ENCODE measurements at places on chromosomes 2 and 18. TPM values are rescaled to one million over a fixed set of nuclear protein-coding genes. Genes with fewer than 3 reads are reported as not detected.

DNA sequence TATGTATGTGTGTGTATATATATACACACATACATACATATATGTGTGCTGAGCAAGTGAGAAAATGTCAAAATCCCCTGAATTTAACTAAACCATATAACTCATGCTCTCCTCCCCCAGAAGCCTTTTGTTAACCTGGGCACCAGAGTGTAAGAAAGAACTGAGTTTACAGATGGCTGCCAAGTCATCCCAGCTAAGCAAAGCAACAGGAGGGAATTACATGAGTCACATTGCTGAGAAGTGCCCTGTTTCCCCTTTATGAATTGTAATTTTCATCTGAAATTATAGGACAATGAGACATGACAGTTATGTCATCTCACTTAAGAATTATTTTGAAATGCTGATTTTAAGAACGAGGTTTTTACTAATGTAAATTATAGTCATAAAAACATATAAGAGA is 29.9 kb downstream of the SCN7A start:
- H3K27ac ChIP-seq, result no peak overlapping the region
- peaks cover 41% of the 10 kb centered on the region for H3K36me3 ChIP-seq
- H3K4me1 ChIP-seq, result no peaks in the 10 kb centered on the region
- no peak overlapping the region for H3K4me3 ChIP-seq

DNA sequence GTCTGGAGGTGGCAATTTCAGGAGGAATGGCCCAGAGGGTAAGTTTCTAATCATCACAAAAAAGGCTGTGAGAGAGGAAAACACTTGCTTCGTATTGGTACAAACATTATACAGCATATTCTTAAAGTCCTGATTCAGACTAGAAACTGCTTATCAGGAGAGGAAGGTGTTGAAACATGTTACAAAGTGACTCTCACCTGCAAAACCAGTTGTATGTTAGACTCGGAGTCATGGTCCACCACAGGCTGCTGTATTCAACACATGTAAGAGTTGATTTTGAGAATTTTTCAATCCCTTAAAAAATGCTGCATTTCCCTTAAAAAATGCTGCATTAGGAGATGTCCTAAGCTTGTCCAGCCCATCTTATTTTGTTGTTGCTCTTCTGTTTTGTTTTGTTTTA is 61.5 kb downstream of the MBP start:
- H3K27me3 ChIP-seq, result no peaks in the 10 kb centered on the region
- H3K4me1 ChIP-seq, result peaks cover 29% of the 10 kb centered on the region
- no peak overlapping the region for H3K4me3 ChIP-seq
- H3K36me3 ChIP-seq, result no peaks in the 10 kb centered on the region
- DNase-seq, result no peak
- H3K27ac ChIP-seq, result no peak overlapping the region

DNA sequence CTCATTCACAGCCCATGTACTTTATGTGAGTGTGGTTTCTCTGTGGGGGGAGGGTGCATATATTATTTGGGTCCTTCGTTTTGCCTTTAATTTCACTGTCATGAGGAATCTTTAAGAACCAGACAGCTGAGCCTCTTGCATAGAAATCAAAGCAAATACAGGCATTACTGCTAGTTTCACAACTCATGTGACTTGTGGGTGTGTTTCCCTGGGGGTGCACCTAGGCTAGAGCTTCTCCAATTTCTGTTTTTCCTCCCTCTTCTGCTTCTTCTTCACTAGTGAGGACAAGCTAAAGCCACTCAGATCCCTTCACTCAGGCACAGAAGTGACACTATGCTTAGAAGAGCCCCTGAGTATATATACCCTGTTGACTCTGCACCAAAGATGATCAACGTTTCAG is 131.4 kb downstream of the ACOXL start:
- H3K27ac ChIP-seq, result no peak overlapping the region
- no peak overlapping the region for H3K4me3 ChIP-seq
- H3K27me3 ChIP-seq, result peaks cover 18% of the 10 kb centered on the region
- no peak for DNase-seq
- H3K36me3 ChIP-seq, result no peaks in the 10 kb centered on the region

DNA sequence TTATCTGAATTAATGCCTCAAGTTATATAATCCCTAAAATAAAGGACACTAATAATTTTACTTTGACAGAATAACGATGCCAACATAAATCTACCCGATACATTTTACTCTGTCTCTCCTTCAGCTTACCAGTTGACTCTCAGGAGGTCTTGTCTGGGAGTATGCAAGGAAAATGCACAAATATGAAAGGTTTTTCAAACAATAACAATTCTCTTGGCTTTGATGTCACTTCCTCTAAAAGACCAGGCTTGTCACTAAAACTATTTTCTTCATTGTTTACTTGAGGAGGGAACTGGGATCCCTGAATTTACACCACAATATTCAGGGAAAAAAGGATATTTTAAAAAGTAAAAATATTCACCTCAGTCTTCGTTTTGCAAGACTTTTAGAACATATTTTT is 97.2 kb downstream of the SOS1 start:
- H3K27me3 ChIP-seq, result no peaks in the 10 kb centered on the region
- H3K27ac ChIP-seq, result no peak overlapping the region
- DNase-seq, result no peak
- H3K4me1 ChIP-seq, result no peaks in the 10 kb centered on the region
- H3K36me3 ChIP-seq, result no peaks in the 10 kb centered on the region
- no peak overlapping the region for H3K4me3 ChIP-seq

- no peaks in the 10 kb centered on the region for H3K4me1 ChIP-seq
- H3K27ac ChIP-seq, result no peak overlapping the region
- H3K27me3 ChIP-seq, result no peaks in the 10 kb centered on the region
- no peaks in the 10 kb centered on the region for H3K36me3 ChIP-seq
Observed at GRCh38 chr2:19554520-19554919, 196.1 kb upstream of the OSR1 start.

DNA sequence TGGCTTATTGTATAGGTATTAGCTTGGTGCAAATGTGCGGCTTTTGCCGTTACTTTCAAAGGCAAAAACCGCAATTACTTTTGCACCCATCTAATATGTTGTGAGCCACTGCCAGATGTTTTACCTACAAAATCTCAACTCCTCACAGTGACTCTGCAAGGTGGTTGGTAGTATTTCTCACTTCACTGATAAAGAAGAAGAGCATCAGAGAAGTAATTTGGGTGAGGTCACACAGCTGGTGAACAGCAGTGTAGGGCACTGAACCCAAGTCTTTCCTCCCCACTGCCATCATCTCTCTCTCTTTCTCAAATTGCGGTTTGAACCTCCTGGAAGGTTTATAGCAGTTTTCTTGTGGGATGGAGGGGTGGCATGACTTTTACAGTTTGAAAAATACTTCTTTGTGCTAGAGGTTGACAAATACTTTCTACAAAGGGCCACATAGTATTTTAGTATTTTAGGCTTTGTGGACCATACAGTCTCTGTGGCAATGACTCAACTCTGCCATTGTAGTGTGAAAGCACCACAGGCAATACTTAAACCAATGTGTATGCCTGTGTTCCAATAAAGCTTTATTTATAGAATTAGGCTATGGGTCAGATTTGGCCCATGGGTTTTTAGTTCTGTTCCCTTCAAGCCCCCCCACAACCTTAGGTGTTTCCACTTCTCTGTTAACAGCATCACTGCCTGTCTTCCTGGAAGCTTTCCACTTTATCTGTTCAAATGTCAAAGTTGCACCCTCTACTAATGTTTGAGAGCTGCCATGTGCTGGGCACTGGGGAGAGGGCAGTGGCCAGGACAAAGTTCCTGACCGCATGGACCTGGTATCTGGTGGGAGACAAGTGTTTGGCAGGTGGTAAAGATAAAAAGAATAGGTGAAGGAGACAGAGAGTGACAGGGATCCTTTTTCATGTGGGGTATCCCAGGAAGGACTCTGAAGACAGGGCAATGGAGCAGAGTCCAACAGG is 30.1 kb downstream of the FHOD3 start:
- H3K4me1 ChIP-seq, result peaks cover 6% of the 10 kb centered on the region
- H3K4me3 ChIP-seq, result no peak overlapping the region
- no peaks in the 10 kb centered on the region for H3K36me3 ChIP-seq

- H3K27me3 ChIP-seq, result no peaks in the 10 kb centered on the region
- no peak overlapping the region for H3K27ac ChIP-seq
- no peaks in the 10 kb centered on the region for H3K36me3 ChIP-seq
Observed at GRCh38 chr2:44766220-44766619, 175.3 kb upstream of the SIX3 start.

- H3K4me1 ChIP-seq, result no peaks in the 10 kb centered on the region
- H3K27ac ChIP-seq, result no peak overlapping the region
- DNase-seq, result no peak
- H3K27me3 ChIP-seq, result no peaks in the 10 kb centered on the region
- no peaks in the 10 kb centered on the region for H3K36me3 ChIP-seq
Observed at GRCh38 chr2:60957643-60958042, 59.9 kb upstream of the PEX13 start.

DNA sequence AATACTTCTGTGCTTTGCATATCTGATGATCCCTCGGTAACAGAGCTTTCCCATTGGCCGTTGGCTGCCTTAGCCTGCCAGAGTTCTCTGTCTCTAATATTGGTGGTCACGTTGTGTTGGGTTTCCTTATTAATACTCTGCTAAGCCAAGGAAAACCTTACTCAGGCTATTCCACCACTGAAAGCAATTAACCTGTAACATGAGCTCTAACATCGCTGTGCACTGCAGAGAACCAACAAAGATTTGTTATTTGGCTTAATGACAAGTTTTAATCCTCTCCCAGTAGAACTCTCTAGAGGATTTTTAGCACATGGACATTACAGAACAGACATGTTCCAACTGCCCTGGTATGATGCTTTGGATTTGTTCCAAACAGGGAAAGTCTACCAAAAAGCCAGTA is 825.9 kb upstream of the POU3F3 start:
- no peaks in the 10 kb centered on the region for H3K36me3 ChIP-seq
- DNase-seq, result no peak
- no peak overlapping the region for H3K4me3 ChIP-seq
- H3K27me3 ChIP-seq, result no peaks in the 10 kb centered on the region

DNA sequence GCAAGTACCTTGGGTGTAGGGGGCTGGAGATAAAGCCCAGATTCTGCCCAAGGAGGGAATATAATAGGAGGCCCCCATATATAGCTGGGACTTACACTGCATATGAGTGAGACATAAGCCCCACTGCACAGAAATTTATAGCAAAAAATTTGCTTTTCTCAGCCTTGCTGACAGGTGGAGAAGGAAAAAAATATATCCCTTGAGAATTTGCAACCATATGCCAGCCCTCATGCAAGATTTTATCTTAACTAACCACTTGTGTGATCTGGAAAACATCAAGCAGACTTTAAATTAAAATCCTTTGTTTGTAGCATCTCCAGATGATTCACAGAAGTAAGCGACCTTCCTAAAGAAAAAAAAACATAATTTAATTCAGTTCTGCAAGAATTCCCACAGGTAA is 288.2 kb downstream of the BCL2 start:
- H3K27me3 ChIP-seq, result no peaks in the 10 kb centered on the region
- no peak overlapping the region for H3K4me3 ChIP-seq
- H3K4me1 ChIP-seq, result no peaks in the 10 kb centered on the region
- H3K36me3 ChIP-seq, result no peaks in the 10 kb centered on the region
- H3K27ac ChIP-seq, result no peak overlapping the region

GRCh38 chr2:212237350-212238095 is 301.1 kb downstream of the ERBB4 start:
- H3K4me3 ChIP-seq, result no peak overlapping the region
- no peaks in the 10 kb centered on the region for H3K4me1 ChIP-seq
- H3K27ac ChIP-seq, result no peak overlapping the region
- no peaks in the 10 kb centered on the region for H3K36me3 ChIP-seq

The CRYBA2 gene
- not detected for total RNA-seq

All from tibial nerve (tissue), 4 donors.